ENCODE measurements at places on chromosomes 2 and 18.

DNA sequence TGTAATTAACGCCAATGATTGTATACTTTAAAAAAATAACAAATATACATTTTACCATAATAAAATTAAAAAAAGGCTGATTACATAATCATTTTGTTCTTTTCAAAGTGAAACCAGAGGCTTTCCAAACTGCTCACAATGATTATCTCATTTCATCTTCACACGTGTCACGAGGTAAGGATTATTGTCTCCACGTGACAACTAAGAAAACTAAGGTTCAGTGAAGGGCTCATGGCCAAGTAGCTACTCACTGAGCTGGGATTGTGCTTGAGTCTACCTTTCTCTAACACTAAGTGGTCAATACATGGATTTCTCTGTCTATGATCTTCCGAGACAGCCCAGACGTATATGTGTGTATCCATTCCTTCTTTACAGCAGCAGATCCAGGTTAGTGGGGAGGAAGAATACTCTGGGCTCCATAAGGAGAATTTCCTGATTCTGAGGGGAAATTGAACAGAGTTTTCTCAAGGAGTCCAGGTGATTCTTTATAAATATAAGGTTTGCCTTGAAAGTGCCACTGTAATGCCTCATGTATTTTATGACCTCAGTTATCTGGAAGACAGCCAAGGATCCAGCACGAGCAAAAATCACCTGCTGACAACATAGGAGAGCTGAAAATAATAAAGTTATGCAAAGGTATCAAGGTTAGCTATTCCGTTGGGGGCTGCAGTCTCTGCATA is 25.6 kb upstream of the ACSL3 start:
- no peak for DNase-seq

GRCh38 chr2:134002391-134002790 is 251.5 kb upstream of the MGAT5 start:
- no peak for DNase-seq

GRCh38 chr2:95361216-95361980 is 41.1 kb upstream of the FAHD2A start:
- peak; percentile 7 for DNase-seq

GRCh38 chr2:54634021-54634420 is 89.4 kb upstream of the EML6 start:
- DNase-seq: peak; percentile 17

DNA sequence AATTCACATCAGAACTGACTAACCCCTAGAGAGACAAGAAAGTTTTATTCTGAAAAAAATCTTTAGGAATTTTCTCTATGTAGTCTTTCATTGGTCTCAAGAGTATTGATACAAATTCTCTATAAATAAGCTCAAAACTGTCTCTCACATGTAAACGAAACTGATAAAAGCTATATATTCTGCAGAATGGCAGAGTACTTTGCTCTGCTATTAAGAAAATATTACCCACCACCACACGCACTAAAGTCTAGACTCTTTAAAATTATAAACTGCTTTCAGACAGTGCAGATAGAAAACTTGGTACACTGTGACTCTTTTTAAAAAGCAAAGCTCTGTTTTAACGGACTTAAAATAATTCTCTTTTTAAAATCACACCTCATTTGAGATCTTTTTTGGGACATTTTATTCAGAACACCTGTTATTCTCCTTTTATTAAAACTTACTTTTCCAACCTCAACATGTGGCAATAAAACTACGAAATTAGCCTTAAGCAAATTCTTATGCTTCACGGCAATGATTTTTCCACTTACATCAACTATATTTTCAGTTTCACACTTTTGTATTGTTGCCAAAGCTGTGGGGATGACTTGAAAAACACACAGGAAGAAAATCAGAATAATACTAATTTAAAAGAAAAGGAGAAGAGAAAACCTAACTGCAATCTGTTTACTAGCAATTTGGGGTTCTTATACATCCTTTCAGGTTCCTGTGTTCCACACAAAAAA is 58.0 kb downstream of the CCDC88A start:
- DNase-seq: no peak

DNA sequence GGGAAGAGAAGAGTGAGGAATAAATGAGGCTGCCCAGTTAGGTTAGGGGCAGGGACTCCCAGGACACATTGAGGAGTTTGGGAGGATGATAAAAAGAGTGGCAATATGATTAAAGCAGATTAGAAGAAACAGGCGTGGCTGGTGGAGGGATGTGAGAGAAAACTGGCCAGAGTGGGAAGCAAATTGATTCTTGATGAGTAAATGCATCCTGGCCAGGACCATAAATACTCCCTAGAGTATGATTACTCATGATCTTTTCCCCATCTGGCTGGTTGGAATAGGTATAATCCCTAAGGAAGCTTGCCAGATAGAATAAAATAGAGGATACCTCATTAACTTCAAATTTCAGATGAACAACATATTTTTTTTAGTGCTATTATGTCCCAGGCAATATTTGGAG is 21.5 kb upstream of the DAW1 start:
- DNase-seq: no peak

DNA sequence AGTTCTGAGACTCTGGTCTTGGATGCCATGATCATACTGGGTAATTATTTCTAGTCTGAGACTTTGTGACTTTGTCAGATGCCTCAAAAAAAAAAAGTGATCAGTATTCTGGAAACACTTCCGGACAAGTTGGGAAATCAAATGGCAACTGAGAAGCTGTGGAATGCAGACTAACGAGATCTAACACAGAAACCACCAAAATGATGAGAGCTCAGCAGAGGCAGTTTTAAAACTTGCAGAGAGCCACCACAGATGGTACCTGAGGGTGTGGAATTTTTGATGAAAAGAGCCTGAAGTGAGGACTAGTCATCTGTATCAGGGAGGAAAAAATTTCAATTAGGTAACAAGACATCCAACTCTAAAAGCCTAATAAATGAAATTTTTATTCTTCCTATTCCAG is 5.5 kb upstream of the GPR75 start:
- DNase-seq: no peak

DNA sequence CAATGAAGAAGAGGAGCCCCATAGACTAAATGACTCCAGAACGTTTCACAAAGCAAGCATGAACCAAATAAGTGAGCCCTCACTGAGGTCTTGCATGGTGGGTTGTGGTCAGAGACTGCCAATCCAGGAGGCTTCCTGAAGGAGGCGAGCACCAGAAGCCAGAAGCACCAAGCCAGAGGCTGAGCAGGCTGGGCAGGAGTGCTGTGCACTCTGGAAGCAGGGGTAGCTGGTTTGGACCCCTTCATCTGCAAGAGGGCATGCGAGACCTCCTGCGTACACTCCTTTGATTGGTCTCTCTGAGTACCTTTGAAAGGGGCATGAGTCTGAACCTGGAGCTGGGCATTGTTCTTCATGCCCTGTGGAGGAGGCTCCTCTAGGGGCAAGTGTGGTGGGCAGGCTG is 192.5 kb downstream of the HAUS1 start:
- no peak for DNase-seq

DNA sequence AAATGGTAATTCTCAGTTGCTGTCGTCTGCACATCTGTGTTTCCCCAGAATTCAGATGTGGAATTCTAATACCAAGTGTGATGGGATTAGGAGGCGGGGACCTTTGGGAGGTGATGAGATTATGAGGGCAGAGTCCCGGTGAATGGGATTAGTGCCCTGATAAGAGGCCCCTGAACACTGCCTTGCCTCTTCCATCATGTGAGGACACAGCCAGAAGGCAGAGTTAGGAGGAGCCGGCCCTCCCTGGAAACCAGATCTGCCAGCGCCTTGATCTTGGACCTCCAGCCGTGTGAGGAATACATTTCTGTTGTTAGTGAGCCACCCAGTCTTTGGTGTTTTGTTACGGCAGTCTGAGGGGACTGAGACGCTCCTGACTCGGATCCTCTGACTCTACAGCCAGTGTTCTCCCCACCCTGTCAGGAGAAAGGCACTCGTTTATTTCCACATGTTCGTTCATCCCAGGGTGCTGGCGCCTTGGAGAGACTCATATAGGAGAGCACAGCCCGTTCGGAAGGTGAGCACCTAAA is 395.0 kb downstream of the ZNF516 start:
- no peak for DNase-seq

- peak; percentile 85 for DNase-seq
Observed at GRCh38 chr2:56008661-56009431, 85.3 kb upstream of the EFEMP1 start.

DNA sequence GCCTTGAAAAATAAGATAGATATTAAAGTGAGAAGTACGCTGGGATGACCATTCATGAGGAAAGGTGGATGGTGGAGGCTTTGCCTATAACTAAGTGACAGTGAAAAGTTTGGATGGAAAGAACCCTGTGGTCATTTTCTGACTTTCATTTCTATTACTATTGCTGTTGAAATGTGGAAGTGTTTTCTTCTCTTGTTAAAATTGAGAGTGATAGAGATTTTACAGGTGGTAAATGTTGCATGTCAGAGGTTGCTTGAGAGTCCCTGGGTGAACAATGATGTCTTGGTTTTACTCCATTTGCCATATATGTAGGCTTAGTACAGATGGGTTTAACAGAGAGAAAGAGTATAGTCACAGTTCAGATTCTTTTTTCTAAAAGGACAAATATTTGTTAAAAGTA is 18.4 kb downstream of the NCOA1 start:
- no peak for DNase-seq

- no peak for DNase-seq
Observed at GRCh38 chr2:127060264-127060945, 46.5 kb downstream of the BIN1 start.

DNA sequence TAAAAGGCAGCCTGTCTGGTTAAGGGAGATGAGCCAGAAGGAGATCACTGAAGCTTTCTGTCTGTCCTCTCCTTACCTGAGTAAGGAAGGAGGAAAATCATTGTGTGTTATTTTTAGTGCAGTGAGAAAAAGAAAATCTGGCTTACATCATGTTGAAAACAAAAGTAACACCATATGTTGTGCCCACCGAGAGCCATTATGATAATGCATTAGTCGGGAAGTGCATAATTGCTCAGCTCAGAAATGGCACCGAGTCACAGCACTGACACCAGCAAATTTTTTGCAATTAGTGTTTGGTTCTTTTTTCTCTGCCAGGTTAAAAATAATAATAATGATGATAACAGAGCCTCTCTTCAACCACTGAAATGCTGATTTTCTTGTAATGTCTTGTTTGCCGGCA is 46.6 kb downstream of the HNMT start:
- no peak for DNase-seq

- peak; percentile 47 for DNase-seq
Observed at GRCh38 chr18:44792456-44793061, 111.9 kb downstream of the SETBP1 start.

DNA sequence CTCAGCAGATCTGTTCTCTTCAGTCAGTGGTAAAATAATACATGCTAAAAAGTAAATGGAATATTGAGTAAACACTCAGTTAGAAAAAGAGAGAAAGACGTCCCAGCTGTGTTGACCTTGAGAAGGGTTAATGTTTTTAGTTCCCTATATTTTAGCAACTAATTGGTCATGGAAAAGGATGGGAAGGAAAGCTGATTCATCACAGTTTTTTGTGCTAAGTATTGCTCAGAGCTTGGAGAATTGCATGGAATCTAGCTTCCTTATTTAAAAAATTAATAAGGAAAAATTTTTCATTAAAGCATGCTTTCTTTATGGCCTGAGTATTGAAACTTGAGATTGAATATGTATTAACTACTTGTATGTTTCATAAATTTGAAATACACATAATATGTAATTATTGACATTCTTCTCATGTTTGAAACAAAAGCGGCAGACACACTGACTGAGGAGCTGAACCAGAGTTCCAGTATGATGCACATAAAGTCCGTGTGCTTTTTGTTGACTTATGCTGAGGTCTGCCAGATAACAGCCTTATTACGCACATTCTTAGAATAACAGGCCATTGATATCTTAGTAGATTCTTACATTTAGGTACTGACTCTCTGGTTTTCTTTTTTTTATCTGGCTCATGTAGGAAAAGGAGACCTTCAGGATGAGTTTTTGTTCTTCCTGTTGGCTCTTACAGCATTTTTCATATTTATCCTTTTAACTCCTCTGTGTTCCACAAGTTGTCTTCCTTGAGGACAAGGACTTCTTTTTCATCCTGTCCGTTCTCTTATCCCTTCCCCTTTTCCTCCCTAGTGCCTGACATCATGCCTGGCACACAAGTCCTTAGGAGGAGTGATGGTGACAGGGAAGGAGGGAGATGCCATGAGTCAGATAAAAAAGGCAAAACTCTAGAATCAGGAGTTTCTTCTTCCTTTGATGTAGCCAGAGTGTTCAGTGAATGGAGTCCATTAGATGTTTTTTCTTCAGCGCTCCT is 194.1 kb downstream of the PTPRM start:
- DNase-seq: peak; percentile 47

DNA sequence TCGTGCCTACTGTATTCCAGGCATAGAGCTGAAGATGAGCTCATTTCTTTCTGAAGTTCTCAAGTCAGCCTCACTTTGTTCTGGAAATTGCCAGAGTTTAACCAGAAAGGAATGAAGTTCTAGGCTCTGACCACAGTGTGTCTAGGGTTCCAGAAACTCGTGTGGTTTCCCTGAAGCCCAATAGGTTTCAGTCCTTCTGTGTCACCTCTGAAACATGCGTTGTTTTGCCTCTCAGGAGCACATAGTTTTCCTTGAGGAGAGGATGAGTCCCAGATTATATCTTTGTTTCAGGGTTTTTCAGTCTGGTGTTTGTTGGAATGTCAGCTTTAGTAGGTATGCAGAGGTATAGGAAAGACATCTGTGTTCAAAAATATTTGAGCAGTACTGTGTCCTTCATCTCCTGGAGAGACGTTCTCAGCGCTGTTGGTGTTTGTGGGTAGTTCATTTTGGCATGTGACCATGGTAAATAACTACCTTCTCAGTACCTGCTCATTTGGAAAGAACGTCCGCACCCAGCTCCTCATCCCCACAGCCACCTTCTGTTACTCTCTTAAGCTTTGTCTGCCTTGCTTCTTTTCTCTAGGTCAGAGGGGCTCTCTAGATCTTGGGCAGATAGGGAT is 56.6 kb downstream of the RALBP1 start:
- DNase-seq: peak; percentile 43

DNA sequence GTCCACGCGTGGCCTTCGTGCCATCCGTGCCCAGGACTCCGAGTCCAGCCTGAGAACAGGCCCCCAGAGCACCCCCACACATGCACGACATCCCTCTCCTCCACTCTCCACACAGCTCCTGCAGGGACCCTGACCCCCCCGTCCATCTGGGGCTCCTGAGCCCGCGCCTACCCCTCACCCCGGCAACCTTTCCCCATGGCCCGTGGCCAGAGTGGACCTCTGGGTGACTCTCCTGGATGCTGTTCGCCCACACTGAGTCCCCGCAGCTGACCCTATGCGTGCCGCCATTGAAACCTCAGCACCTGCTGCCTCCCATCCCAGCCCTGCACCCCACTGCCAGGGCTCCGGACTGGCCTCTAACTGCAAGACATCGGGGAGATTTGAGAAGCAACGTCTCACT is 132.0 kb upstream of the PXDN start:
- DNase-seq: no peak

GRCh38 chr18:66210875-66211274 is 393.0 kb downstream of the CDH19 start:
- no peak for DNase-seq

- DNase-seq: no peak
Observed at GRCh38 chr2:71630454-71631328, 177.3 kb downstream of the DYSF start.

Data from fibroblast of skin of scalp (primary cell).